Stimulated activated CD8-positive, alpha-beta memory T cell treated with anti-CD3 and anti-CD28 coated beads, Interleukin-4, amount 100 ng/mL, for 4 hours (primary cell): ENCODE measurements at places on chromosomes 3 and 15.

DNA sequence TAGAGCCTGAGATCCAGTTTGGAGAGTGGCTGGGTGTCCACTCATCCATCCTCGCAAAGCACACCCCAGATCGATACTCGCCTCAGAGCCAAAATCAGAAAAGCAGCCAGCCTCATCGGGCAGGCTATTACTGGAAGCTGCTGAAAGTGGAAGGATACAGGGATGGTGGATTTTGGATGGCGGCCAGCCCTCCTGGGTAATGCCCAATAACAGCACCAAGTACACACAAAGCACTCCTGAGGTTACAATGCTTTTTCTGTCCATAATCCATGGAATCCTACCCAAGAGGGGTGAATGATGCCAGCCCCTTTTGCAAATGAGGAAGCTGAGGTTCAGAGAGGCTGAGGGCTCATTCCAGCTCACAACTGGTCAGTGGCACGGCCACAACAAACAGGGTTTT lies 93.1 kb upstream of the SLC6A11 start:
- no peak for DNase-seq

- no peak for DNase-seq
Measured at GRCh38 chr3:176296066-176296597, 901.1 kb downstream of the TBL1XR1 start.

- no peak for DNase-seq
Measured at GRCh38 chr3:125395091-125395490, 20.0 kb upstream of the ZNF148 start.

DNA sequence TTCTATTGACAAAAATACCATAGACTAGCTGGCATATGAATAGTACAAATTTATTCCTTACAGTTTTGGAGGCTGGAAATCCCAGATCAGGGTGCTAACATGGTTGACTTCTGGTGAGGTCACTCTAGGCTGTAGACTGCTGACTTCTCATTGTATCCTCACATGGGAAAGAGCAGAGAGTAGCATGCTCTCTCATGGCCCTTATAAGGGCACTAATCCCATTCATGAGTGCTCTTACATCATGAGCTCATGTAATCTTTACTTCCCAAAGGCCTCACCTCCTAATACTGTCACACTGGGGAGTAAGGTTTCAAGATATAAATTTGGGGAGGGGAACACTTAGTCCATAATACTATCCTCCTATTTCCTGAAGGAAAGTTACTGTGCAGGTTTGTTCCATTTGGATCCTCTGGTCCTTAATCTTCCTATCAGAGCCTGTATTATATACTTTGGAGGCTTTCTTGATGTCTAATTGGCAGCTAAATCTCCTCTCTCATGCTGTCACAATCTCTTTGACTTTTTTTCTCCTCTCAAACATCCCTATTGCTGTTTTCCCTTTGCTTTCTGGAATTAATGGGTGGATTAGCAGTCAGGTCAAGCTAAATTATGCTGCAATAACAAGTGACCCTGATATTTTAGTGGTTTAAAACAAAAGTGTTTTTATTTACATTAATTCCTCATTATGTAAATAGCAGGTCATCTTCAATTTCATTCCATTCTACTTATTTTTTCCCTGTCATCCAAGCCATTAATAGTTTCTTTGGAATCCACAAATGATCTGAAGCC lies 23.1 kb upstream of the LEKR1 start:
- DNase-seq, result no peak

DNA sequence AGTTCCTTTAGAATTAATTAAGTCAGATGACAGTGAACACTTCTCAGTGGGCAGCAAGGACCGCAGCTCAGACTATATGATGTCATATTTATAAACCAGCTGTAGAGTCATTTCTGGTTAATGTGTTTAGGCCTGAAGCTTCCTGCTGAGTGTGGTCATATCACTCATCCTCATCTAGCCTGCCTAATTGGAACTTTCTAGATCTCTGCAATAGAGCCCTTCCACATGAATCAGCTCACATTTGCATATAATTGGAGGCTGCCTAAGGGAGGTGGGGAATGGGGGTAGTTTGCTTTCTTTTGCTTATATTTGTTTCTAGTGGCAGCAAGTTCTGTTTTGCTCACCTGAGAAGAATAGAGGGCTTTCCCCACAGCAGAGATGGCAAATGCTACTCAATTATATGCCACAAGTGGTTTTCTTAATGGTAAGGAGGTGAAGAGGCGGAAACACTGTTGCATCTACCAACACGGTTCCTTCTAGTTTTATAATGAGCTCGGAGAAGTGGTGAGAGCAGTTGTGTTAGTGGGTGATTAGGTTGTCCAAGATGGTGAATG lies 148.1 kb downstream of the KLHL25 start:
- no peak for DNase-seq

DNA sequence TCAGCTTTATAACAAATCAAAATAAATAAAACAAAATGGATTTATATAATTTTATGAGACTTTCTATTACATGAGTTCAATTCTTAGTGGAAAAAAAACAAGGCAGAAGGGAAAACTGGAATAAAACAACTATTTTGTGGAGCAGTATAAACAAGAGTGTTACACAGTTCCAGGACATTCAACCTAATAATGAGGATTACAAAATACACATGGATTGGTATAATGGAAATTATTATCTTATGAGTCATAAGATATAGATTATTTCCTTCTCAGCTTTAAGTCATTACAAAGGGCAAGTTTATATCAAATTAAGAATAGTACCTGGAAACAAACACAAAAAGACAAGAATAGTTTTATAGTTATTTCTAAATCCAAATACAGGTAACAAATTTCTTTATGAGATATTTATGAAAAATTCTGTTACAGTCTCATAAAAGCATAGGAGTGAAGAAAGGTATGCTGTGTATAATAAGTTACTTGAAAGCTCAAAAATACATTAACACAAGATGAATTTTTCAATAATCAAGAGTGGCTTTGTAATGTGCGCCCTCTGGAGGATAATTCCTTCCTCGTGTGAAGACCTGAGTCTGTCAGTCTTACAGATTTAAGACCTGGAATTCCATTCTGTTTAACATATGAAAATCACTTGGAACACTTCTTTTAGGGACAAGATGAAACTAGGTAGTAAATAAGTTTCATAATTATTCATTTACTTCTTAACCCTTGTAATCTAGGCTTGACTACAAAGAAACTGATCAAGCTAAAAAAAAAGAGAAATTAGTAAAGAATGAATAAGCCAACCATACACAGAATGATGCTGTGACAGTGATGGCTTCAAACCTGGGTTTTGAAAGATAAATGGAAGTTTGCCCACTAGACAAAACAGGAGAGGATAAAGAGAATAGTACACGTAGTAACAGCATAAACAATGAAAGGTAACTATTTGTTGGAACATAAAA lies 9.5 kb downstream of the COPS2 start:
- DNase-seq, result no peak
